HAP-1 (cell line): ENCODE measurements at places on chromosomes 1 and 21.

GRCh38 chr1:198849093-198849492 lies 210.3 kb downstream of the PTPRC start:
- no peak for DNase-seq

- no peak for DNase-seq
Measured at GRCh38 chr1:143680304-143680703, 291.5 kb downstream of the FAM72C start.

DNA sequence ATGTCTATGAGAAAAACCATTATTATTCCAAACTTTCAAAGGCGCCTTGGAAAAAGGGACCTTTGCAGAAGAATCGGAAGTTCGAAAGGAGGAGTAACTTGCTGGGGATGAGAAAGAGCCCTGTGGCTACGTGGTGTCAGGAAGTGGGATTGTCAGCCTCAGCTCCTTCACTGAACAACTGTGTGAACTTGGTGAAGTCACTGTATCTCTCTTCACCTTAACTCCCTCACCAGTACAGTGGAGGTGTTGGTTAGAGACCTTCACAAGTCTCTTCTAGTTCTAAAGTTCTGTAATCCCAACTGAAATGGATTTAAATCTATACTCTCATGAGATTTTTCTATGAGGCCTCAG lies 285.6 kb downstream of the CACNA1E start:
- DNase-seq = no peak

GRCh38 chr1:145747398-145748247 lies 28.3 kb downstream of the CD160 start:
- DNase-seq = no peak

DNA sequence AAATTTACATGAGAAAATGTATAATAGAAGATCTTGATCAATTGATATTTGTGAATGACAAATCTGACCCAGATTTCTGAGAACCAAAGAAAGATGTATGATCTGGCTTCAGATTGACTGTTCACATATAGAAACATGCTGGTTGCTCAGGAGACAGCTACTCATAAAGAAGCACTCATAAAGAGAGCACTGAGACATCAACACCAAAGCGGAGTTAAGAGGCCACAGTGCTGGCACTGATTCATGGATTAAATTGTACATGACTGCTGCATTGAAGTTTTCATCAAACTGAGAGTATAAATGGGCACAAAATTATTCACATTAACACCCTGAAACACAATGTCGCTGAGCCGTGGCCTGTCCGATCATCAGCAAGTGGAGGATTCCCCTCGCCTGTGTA lies 46.2 kb downstream of the SH3GLB1 start:
- no peak for DNase-seq

DNA sequence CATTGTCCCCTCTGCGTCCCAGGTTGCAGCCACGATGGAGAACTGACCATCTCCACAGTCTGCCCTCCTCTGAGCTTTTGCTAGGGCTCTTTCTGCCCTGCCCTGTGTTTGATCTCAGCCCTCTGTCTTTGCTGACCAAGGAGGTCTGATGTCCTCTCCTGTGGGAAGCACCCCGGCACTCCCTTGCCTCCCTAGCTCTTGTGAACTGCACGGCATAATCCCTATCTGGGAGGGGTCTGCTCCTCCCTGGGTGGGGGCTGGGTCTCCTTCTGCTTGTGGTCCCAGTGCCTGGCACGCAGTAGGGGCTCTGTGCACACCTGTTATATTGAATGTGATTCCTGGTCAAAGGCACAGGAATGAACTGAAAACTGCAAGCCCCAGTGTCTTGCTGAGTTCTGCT lies 2.4 kb downstream of the DRAXIN start:
- DNase-seq = no peak

DNA sequence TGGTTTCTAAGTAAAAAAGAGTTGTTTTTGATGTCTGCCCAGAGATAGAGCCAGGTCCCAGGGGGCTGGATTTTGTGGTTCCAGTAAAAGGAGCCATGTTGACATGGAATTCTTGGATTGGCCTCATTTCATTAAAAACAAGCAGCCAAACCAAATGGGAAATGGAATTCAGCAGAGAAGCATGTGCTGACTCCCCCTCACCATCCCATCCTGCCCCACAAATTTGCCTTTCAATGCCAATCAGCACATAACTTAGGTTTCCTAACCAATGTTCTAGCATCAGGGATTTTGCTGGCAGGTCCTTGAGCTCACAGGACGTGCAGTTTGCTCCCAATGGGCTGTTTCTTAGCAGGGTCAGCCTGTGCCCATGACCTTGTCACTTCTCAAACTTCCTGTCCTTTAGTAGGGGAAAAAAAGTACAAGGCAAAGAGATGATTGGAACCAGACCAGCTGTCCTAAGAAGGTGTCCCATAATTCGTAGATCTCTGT lies 101.5 kb upstream of the GADD45A start:
- DNase-seq = no peak

DNA sequence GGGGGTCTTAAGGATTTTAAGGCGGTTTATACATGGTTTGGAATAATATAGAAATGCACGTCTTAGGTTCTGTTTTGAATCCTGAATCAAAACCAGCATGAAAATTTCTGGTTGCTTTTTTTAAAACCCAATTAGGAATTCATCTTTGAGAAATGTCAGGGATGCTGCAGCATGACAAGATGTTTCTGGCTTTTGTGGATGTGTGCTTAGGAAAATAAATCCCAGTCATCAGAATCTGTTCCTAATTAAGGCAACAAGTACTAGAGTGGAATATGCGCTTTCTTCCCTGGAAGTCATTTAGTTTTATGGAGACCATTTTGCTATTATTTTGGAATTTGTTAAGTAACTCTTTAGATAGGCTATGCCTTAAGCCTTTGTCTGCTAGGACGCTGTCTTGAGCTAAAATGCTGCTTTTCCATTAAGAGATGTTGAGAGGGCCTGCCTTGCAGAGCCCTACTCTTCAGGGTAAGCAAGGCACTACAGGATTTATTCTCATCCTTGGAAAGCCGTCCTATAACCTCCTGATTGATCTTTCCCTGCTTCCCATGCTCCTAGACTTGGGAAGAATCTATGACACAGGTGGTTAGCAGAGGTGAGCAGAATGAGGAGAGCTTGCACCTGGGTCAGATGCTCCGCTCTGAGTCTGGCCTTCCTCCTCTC lies 332.8 kb downstream of the DISC1 start:
- DNase-seq = no peak

DNA sequence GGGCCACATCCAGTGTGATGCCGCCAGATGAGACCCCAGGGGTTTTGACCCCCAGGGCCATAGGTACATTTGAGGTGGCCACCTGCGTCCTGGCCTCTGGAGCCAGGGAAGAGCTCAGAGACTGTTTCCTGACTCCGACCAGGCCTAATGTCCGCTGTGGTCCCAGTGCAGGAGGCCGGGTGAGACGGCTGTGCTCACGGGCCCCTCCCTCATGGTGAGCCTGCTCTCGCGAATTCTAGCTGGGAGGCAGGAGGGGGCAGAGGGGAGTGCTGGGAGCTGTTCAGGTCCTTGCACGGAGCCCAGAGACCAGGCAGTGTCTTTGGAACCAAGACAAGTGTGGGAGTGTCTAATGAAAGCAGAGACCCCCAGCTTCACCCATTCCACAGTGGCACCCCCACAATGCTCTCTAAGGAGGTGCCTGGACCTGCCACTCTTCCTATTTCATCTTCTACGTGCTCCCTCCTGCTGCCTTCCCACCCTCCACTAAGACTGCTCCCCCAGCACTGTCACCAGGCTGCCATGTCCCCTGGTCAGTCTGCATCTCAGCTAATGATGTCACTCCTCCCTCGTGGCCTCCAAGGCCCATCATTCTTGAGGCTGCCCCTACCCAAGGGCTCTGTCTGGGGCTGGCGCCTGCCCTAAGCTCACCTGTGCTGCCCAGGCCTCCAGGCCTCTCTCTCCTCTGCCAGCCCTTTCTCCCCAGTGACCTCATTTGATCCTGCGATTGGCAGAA lies 256.3 kb upstream of the C1orf174 start:
- DNase-seq = no peak

DNA sequence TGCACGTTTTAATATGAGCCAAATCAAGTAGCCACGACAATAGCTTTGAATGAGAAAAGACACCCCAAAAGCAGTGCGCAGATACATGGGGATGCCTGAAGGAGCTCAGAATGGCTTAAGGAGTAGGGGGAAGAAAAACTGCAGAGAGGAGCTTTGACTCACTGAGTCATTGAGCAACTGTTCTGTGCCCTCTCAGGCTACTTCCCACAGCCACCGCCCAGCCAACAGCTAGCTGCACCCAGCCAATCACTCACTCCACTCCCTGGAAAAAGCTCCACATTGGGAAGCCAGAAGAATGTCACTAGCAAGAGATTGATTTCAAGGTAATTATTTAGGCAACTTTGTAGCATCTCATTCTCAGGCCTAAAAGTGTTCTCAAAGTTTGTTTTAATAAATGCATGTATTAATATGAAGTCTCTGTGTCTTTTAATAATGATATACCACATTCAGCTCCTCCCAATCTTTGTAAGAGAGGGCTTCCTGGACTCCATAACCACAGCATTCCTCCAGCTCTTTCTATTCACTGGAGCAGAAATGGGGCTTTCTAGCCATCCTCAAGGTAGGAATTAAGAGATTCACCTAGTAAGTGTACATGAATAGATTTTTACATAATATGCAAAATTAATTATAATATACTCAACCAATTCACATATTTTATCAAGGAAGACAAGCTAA lies 16.8 kb downstream of the DUSP10 start:
- DNase-seq = no peak
